ENCODE measurements at places on chromosomes 5 and 9. TPM values are rescaled to one million over a fixed set of nuclear protein-coding genes. Genes with fewer than 3 reads are reported as not detected.

PRPF4 gene
- total RNA-seq: 34.0 TPM

FBXL17 gene
- 14.5 TPM for total RNA-seq

DNA sequence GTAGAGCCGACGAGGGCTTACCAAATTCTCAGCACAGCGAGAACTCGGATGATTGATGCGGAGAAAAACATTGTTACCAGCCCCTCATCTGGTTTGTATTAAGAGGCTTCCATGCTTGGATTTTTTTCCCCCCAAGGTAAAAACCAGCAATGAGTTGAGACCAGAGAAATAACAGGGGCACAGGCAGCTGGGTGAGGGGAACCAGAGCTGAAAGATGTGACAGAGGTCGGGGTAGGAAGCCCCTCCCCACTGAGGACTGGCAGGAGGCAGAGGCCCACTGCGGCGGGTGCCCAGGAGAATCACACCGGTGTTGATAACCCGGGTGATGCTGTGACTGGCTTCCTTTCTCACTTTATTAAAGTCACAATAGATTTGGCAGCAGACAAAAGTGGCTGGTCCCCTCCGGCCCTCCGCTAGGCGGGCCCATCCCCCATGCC is 116.5 kb upstream of the PHYKPL start:
- DNase-seq: no peak

GRCh38 chr5:147961208-147961749 is 54.9 kb upstream of the C5orf46 start:
- DNase-seq: no peak

GRCh38 chr9:21481470-21482056 is 550 bp downstream of the IFNE start:
- DNase-seq: no peak

PCDHGC4 gene
- total RNA-seq: not detected

- DNase-seq: no peak
Measured at GRCh38 chr5:123722451-123722850, 210.5 kb downstream of the CSNK1G3 start.

- DNase-seq: no peak
Measured at GRCh38 chr9:81539317-81539716, 150.0 kb downstream of the TLE1 start.
